ENCODE measurements at places on chromosomes 12 and 14.

DNA sequence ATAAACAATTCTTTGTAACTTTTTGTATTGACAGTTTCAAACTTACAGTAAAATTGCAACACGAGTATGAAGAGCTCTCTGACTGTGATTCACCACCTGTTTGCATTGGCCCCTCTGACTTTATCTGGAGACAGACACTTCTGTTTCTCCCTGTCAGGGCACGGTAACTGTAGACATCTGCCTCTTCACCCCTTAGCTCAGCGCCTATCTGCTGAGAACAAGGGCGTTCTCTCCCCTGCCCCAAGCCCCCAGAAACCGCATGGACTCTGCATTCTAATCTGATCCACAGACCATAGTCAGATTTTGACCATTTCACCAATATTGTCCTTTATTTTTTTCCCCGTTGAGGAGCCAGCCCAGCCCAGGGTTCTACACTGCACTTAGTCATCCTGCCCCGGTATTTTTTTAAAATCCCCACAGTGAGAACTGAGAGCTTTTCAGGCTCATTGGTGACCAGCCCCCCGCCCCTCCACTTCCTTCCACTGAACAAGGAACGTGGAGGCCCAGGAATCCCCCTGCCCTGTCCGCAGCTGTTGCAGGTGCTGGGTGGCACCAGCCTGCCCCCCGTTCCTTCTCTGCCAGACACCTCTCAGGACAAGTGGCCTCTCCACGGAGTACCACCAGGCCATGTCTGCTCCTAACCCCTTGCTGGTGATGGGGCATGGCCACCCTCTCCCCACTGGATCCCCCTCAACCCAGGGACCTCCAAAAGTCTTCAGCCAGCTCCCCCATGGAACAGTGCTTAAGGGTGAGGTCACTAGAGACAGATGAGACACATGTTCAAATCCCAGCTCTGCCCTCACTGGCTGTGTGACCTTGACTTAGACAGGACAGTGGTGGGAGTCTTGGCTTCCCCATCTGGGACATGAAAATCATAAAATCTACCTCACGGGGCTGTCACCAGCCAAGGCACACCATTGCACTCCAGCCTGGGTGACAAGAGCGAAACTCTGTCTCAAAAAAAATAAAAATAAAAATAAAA is 11.2 kb downstream of the RHOF start:
- DNase-seq, result peak; percentile 38

DNA sequence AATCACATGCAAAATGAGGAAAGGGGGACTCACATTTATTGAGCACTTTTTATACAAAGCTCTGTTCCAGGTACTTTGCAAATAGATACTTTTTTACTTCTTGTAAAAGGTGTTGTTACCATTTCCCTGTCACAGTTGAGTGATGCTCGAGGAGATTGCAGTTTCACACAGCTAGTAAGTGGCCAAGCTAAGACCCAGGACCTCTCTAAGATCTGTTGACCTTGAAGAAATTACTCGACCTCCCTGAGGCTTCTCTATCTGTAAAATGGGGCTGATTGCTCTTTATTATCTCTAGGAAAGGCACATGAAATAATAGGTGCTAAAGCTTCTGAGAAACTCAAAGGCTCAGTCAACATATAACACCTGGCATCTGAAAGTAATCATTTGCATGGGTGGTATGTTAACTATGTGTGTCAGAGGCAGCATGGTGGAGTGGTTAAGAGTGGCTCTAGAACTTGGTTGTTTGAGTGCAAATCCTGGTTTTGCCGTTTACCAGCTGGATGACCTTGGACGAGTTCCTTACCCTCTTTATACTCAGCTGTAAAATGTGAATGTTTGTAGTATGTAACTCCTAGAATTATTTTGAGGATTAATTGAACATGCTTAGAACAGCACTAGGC is 41.5 kb downstream of the IFT81 start:
- no peak for DNase-seq

DNA sequence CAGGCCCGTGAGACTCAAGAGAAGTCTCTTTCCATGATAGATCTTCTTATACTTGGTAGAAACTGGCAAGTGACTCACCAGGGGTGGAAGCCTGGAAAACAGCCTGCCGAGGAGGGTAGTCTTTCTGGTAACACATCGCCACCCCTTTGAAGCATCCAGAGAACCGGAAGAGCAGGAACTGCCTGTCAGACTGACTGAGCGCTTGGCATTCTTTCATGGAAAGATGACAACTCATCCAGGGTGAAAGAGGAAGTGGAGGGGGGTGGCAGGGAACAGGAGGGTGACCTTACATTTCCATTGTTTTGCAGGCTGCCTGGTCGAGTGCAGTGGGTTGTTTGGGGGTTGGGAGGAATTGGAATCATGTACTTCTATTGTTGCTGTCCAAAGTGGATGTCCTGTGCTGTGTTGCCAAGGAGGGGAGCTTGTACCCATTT is 34.5 kb downstream of the PRKCH start:
- no peak for DNase-seq

- DNase-seq, result no peak
Measured at GRCh38 chr14:56127156-56127555, 8.9 kb downstream of the PELI2 start.

GRCh38 chr14:56237398-56237797 is 119.2 kb downstream of the PELI2 start:
- no peak for DNase-seq

DNA sequence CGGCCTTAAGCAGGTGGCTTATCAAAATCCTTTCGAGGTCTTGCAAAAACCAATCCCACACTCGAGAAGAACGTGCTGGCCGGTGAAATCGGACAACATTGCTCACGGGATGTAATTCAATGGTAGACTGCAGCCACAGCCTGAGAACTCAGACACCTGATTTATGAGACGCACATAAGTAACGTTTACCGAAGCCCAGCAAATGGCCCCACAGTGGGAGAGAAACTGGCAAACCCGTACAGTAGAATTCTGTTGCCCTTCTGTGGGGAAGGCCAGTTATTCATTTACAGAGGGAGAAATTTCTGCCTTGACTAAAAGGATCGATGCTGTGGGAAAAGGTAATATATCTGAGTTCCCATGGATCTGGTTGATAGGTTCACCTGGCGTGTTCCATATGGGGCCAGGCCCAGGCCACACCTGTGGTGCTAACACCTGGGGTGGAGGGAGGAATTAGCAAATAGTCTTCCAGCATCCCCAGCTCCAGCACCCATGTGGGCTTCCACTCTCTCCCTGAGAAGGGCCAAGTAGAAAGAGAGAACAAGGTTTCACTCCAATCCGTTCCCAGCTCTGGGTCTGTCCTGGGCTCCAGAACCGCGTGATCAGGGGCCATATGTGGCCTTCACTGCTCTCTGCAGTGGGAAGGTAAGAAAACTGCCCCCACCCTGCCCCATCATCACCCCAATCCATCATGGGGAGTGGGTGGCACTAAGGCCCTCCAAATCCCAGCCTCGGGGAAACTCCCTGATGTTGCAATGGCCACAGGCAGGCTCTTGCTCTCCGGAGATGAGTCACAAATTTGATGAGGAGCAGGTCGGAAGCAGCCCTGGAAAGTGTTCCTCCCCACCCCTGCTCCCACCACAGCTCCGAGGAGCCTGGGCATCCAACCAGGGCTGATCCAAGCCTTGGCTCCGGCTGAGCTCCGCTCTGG is 12.7 kb downstream of the BDKRB1 start:
- DNase-seq, result no peak

DNA sequence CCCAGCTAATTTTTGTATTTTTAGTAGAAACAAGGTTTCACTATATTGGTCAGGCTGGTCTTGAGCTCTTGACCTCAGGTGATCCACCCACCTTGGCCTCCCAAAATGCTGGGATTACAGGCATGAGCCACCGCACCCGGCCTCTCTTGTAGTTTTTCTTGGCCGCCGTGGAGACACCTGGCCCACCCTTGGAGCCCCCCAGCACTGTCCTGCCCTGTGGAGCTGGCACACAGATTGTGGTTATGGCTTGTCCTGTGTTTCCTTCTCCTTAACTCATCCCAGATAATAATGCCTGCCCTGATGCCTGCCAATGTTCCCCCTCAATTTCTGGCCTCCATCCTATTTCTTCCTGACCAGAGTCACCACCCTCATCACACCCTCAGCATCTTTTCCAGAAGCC is 57.9 kb downstream of the CHGA start:
- DNase-seq, result no peak

GRCh38 chr14:69044965-69045555 is 66.0 kb upstream of the ACTN1 start:
- no peak for DNase-seq

DNA sequence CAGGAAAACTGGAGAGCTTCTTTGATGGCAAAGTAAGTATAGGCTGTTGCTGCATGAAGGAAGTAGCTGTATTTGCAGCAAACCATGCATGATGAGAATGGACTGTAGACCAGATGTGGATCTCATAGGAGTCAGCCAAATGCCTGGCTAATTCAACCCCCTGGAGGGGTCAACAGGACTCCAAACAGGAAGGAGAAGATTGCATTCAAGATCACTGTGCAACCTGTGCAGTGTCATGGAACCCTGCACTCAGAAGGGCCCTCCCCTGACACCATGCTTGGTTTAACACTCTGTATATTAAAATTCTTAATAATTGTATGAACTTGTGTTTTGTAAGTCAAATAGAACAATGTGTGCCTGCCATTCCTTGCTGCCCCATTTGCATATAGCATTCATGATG is 225.1 kb upstream of the FSCB start:
- no peak for DNase-seq

DNA sequence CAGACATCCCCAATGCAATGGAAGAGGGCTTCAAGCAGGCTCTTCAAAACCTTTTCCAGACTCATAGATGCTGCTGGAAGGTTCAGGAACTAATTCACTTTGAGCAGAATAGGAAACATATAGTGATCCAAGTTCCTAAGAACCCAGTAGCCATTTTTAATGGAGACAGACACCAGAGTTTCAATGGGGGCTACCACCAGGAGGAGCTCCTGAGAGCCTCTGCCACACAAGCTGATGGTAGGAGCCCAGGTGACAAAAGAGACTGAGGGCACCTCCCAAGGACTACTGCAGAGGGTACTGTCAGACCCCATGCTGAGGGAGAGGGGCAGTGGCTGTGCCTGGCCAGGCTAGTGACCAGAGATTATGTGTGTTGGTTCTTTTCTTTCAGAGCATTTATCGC is 45.9 kb downstream of the IFNG start:
- DNase-seq, result peak; percentile 38

- no peak for DNase-seq
Measured at GRCh38 chr12:20125276-20125798, 243.0 kb upstream of the PDE3A start.

- DNase-seq, result no peak
Measured at GRCh38 chr14:35708062-35708461, 101.0 kb downstream of the RALGAPA1 start.

DNA sequence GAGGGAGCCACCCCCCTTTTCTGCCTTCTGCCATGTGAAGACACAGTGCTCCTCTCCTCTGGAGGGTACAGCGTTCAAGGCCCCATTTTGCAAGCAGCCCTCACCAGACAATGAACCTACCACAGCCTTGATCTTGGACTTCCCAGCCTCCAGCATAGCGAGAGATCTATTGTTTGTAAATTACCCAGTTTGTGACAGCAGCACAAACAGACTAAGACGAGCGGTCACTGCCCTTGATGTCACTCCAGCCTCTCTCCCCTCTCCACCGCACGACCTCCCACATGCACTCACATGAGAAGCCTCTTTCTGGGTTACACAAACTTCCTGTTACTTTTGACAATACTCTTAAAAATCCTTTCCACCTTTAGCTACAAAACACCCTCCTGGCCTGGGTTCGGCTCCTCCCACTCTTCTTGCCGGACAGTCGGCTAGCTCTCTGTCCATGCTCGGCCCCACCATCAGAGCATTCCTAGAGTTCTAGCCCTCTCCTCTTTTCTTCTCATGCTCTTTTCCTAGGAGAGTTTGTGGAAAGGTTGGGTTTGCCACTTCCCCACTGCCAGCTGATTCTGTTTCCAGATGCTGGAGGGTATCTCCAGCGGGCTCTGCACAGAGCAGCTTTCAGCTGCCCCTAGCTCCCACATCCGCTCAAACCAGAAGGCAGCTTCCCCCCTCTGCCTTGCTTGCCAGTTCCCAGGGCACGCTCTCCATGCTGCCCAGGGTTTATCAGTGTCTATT is 124.3 kb downstream of the FOXN3 start:
- no peak for DNase-seq

GRCh38 chr12:123960029-123960735 is 12.4 kb downstream of the CCDC92 start:
- no peak for DNase-seq

DNA sequence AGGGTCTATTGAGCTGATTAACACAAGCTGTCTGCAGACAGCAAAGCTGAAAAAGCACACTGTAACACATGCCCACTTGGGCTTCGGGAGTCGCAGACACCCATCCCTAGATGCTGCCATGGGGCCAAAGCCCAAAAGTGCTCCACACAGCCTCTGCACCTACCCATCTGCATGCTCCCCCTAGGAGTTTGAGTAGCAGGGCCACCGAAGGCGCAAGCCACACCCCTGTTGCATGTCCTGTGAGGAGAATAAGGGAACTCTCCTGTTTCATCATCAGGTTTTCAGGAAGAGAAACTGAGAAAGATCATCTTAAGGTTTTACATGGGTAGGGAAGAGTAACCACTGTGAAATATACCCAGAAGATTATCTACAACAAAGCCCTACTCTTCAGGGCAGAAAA is 5.6 kb upstream of the ST8SIA1 start:
- DNase-seq, result no peak

DNA sequence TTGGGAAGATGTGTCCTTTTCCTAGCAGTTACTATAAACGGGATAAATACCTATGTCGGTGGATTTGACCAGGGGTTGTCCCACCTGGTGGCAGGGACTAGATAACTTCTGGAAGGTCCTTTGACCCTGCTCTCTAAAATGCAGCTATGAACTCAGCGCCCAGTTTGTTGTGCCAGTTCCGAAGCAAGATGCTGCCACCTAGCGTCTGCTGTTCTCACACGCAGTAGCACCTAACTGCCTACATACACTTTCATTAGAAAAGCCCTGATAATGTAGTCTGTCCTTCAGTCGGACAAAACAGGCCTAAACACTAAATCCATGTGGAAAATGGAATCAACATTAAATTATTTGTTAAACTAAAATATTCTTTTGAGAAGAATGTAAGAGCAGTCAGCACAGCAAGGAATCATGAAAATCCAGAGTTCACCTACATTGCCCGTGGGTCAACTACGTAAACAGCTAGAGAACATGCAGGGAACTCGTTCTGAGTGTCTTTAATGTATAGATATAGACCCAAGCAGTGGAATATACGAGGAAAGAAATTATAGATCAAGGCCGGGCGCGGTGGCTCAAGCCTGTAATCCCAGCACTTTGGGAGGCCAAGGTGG is 51.1 kb upstream of the CRACR2A start:
- peak; percentile 81 for DNase-seq

GRCh38 chr12:18296201-18296908 is 35.0 kb downstream of the PIK3C2G start:
- no peak for DNase-seq

- DNase-seq, result no peak
Measured at GRCh38 chr14:53946404-53947093, 10.1 kb downstream of the BMP4 start.

- DNase-seq, result no peak
Measured at GRCh38 chr12:6277982-6278438, 32.5 kb upstream of the PLEKHG6 start.

GRCh38 chr12:25384038-25384892 is 133.5 kb upstream of the KRAS start:
- no peak for DNase-seq

Measured in activated CD4-positive, alpha-beta T cell treated with anti-CD3 and anti-CD28 coated beads, Interleukin-2, amount 10 ng/mL, durations not matched to agents 7 days and 5 days (primary cell).